NCI-H345 (cell line): ENCODE measurements at places on chromosomes 7 and 10.
A peak's percentile ranks its signal among the peaks of the same experiment; 100 is the strongest.

DNA sequence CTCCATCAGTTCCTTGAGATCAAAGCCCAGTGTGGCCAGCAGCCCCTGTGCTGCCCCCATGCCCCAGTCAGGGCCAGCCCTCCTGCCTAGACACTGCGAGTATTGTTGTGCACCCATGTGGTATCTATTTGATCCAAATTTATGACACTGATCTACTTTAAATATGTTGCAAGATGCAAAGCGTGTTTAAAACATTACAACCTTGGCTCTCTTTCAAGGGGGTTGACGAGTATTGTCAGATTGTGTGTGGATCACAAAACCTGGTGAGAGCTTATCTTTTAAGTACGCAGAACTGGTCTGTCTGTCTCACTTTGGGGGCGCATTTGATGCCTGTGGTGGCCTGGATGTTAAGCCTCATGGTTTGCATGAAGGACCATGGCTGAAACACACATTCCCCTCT lies 108.9 kb downstream of the COL13A1 start:
- DNase-seq = no peak

GRCh38 chr7:77393261-77393660 lies 22.9 kb downstream of the GSAP start:
- DNase-seq = no peak

- no peak for DNase-seq
These were observed 166.6 kb upstream of the KLF14 start for GRCh38 chr7:130900471-130901076.

GRCh38 chr10:8121201-8121890 lies 66.9 kb downstream of the GATA3 start:
- no peak for DNase-seq

- no peak for DNase-seq
These were observed 143.3 kb downstream of the CALN1 start for GRCh38 chr7:72268796-72269195.

- peak; percentile 62 for DNase-seq
These were observed 805 bp upstream of the WDFY4 start for GRCh38 chr10:48683868-48684267.

- no peak for DNase-seq
These were observed 6.4 kb downstream of the VIM start for GRCh38 chr10:17234431-17234945.

DNA sequence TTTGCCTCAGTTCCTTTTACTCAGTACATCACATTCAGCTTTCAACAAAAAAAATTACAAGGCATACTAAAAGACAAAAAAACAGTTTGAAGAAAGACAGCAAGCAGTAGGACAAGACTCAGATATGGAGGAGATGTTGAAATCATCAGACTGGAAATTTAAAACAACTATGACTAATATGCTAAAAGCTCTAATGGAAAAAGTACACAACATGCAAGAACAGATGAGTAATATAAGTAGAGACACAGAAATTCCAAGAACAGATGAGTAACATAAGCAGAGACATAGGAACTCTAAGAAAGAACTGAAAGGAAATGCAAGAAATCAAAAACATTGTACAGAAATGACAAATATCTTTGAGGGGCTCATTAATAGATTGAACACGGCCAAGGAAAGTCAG lies 402.6 kb downstream of the NEBL start:
- no peak for DNase-seq

GRCh38 chr10:8306685-8307364 lies 252.3 kb downstream of the GATA3 start:
- no peak for DNase-seq

GRCh38 chr7:140646931-140647647 lies 6.5 kb upstream of the DENND2A start:
- peak; percentile 64 for DNase-seq
